ENCODE measurements at places on chromosomes 1 and 21. TPM values are rescaled to one million over a fixed set of nuclear protein-coding genes. Genes with fewer than 3 reads are reported as not detected.
A peak's percentile ranks its signal among the peaks of the same experiment; 100 is the strongest.

GRCh38 chr1:246332078-246332477, 175.0 kb downstream of the SMYD3 start:
- DNase-seq = no peak

- no peak for DNase-seq
Observed at GRCh38 chr1:202215472-202216130, 22.0 kb downstream of the LGR6 start.

- no peak for DNase-seq
Observed at GRCh38 chr21:19458295-19458694, 1054.7 kb upstream of the TMPRSS15 start.

DNA sequence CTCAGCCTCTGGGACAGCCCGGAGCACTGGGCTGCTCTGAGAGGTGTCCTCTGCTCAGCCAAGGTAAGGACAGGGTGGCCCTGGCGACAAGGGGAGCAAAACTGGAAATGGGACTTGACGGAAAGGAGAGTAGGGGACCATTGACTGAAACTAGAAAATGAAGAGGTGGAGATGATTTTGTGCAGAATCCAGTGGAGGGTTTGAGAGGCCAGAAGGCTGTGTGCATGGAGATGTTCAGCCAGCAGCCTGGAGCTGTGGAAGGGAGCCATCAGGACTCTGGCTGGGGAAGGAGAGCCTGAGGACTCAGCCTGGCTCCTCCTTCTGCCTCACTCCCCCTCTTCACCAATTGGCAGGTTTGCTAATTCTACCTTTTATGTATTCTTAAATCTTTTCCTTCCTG, 114.2 kb downstream of the EDEM3 start:
- DNase-seq = no peak

DNA sequence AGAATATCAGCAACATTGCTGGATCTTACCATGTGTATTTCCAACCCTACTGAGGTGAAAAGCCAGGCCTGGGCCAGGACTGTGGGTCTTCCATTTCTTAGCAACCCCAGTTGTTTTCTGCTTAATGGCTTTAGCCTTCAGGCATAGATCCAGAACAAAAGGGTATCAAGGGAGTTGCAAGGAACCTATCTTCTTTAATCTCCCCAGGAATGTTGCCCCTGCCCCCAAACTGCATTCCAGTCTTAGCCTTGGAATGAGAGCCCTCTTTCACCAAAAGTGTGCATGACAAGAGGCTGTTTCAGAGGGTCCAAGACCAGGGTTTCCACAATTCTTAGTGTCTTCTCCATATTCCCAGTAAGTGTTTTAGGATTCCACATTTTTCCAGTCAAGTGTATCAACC, 87.9 kb upstream of the SOX13 start:
- DNase-seq = no peak

- no peak for DNase-seq
Observed at GRCh38 chr1:24018611-24019580, 38.8 kb upstream of the SRSF10 start.

- no peak for DNase-seq
Observed at GRCh38 chr21:34365809-34366208, 2.0 kb downstream of the KCNE2 start.

- peak; percentile 94 for DNase-seq
Observed at GRCh38 chr1:22053017-22053860, 730 bp downstream of the CDC42 start.

GRCh38 chr1:228737601-228738041, 2.3 kb downstream of the RHOU start:
- no peak for DNase-seq

DNA sequence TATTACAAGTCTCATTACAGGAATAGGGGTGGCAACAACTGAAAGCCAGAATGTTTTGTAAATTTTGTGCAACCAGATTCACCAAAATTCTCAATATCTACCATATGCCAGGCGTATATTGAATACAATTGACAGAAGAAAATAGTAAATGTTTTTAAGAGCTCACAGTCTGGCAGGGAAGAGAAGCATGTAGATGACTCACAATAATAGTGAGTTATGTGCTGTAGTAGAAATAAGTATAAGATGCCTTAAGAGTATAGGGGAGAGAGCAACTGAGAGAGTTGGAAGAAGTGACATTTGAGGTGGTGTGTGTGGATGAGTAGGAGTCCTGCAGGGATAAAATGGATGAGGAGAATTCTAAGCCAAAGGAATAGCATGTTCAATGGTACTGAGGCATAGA, 170.5 kb upstream of the FGGY start:
- DNase-seq = no peak

DNA sequence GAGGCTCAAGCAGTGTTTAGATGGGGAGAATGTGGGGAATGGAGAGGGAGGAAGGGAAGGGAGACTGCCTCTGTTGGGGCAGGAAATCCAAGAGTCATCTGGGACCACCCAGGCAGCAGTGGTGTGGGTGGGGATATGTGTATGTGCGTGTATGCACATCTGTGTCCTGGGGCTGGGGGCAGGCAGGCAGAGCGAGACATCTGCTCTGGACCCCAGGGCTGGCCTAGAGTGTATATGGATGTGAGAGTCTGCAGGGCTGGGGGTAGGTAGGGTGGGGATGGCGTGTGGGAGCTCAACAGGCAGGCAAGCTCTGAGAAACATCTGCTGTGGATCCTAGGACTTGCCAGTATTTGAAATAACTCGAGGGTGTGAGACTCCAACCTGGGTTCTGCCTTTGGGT, 3.5 kb downstream of the PTCH2 start:
- no peak for DNase-seq

- DNase-seq = no peak
Observed at GRCh38 chr1:107359472-107360241, 218.8 kb downstream of the NTNG1 start.

- DNase-seq = no peak
Observed at GRCh38 chr1:168671782-168672181, 57.2 kb downstream of the DPT start.

GRCh38 chr1:184533049-184533448, 146.2 kb downstream of the C1orf21 start:
- no peak for DNase-seq

DNA sequence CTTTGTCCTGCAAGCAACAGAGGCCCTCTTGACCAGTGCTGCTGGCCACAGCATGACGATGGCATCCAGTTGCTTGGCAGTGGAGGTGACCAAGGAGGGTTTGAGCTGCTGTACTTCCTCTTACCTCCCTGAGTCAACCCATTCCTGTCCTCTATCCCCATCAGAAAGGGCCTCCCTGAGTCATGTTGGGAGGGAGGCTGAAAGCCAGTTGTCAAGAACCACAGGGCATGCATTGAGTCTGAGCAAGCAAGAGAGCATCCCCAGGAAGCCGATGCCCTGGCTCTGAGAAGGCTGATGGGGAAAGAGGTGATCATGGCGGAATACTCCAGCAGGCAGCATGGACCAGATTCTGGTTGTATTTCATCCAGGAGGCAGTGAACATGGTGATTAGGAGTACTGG, 69.6 kb downstream of the LACTBL1 start:
- no peak for DNase-seq

ADGRB2 gene
- 0.52 TPM for polyA plus RNA-seq

SLC45A1 gene
- 1.3 TPM for polyA plus RNA-seq

PRRX1 gene
- polyA plus RNA-seq = 5.9 TPM

CAMK1G gene
- polyA plus RNA-seq = 0.68 TPM

PTPRC gene
- 99.3 TPM for polyA plus RNA-seq

ZNF683 gene
- polyA plus RNA-seq = 1.5 TPM

SPRR3 gene
- polyA plus RNA-seq = 9.3 TPM

KIAA1614 gene
- 0.85 TPM for polyA plus RNA-seq

ORC1 gene
- polyA plus RNA-seq = 1.6 TPM

Measured in spleen (tissue), 13 donors.